Hematopoietic multipotent progenitor cell (in vitro differentiated cells): ENCODE measurements at places on chromosomes 6 and 20.

DNA sequence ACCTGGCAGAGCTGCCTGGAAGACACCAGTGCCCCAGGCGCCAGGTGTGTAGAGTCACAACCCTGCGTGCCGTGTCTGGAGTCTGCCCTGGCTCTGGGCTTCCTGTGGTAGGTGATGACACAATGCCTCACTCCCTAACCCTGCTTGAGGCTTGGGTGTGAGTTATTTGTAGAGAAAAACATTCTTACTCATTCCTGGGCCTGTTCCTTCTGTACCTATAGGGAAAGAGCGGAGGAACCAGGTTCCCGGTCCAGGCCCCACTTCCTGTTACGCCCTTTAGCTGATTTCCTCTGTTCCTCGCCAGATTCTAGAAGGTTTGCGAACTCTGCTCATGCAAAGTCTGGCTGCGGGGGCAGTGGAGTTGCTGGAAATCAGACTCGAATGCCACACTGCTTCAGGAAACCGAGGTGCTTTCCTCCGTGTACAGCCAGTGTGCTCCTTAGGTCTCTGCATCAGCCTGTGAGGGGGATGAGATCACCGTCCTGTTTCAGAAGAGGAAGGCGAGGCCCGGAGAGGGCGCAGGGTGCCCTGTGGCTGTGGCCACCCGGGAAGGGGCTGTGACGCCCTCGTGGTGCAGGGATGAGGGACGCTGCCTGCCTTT, 67.1 kb upstream of the DUSP22 start:
- peak; percentile 33 for DNase-seq

DNA sequence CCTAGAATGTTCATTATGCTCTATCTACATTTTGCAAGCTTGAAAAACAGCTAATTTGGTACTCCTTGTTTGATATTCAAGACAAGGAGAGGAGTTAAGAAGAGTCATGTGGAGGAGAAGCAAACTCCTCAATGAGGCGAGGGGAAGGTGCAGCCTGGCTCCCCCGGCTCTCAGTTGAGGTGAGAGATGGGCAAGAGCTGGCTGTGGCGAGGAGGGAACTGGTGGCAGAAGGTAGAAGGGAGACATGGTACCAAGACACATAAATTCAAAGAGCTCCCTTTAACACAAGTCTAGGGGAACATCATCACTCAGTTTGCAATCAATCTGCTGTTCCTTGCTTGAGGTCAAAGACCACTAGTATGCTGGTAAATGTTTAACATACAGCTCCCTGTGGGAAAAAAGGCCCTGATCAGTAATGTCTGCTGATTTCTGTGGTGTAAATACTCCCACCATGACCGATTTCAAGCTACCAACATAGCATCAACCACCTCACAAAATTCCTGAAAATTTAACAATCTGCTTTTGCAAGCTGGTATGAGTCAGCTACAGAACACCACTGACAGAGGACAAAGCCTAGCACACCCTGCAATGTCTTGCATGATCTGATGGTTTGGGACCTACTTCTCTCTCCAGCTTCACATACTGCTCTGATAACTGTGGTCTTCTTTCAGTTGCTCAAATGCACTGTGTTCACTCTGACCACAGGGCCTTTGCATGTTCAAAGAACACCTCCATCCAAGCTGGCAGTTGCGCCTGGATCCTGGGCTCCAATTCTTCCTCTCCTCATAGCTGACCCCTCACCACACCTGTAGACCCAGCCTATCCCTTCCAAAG, 516.3 kb upstream of the CHD6 start:
- no peak for DNase-seq

- DNase-seq, result no peak
These were observed 234.8 kb downstream of the NRN1 start for GRCh38 chr6:5771759-5772390.

DNA sequence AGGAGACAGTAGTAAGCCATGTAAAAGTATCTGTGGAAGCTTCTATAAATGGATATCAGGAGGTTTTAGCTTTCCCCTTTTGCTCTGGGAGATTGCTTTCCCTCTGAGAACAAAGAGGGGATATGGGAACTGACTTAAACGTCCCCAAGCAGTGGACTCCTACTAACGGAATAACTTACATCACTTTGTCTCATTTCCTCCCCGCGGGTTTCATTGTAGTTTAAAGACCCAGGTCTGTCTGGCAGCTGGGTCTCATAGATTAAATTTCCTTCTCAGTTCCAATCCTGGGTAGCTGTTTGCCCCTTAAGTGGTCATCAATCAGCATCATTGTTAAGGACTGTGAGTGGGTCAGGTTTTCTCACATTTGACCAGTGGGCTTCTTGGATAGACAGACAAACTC, 68.7 kb downstream of the PLAGL1 start:
- no peak for DNase-seq

GRCh38 chr20:21048841-21049273, 57.3 kb downstream of the LINC00237 start:
- peak; percentile 49 for DNase-seq

GRCh38 chr20:4881006-4881730, 120.1 kb downstream of the SLC23A2 start:
- DNase-seq, result peak; percentile 62

DNA sequence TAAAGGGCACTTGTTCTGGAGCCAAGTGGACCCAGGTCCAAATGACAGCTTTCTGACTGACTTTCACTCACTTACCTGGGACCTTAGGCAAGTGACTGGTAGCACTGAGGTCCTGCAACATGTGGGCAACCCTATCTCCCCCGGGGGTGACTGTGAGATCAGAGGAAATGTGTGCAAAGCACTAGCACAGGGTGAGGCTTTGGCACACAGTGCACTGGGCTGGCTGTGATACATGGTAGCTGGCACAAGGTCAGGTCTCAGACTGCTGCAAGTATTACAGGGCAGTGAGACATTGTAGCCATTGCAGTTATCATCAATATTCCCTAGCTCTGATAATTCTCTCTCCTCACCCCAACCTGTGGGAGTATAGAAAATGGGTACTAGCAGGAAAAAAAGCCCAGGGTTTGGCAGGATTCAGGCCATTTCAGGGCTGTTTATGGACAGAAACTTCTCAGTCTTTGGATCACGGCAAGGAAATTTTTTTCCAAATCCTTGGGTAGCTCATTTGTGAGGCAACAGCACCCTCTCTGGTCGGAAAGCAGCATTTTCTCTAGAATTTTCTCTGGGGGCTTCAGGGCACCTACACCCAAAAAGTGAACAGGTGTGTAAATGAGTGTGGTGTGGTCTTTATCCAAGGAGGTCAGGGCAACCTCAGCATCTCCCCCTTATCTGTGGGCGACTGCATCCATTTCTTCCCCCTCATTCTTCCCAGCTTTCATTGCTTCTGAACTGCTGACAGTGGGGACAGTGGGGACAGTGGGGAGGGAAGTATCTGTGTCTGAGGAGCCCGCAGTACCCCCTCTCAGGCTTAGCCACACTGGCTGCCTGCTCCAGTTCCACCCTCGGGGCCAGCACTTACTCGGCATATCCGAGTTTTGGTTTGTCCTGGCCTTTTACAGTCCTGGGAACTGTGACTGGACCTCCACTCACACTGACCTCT, 148.7 kb upstream of the PHACTR3 start:
- DNase-seq, result peak; percentile 35
